ENCODE measurements at places on chromosomes 1 and 21. TPM values are rescaled to one million over a fixed set of nuclear protein-coding genes. Genes with fewer than 3 reads are reported as not detected.

The ZSCAN20 gene
- total RNA-seq: 7.4 TPM

The SLAMF1 gene
- total RNA-seq: 1.5 TPM

The CSMD2 gene
- total RNA-seq: 3.8 TPM

The MANEAL gene
- total RNA-seq: 1.4 TPM

The SPRR2F gene
- total RNA-seq: not detected

The ACBD6 gene
- total RNA-seq: 38.4 TPM

The TIE1 gene
- 46.0 TPM for total RNA-seq

The ARHGEF10L gene
- total RNA-seq: 33.5 TPM

The SNX27 gene
- 21.3 TPM for total RNA-seq

The KCNJ9 gene
- total RNA-seq: not detected

The FCER1A gene
- not detected for total RNA-seq

The CCDC27 gene
- not detected for total RNA-seq

The DCST2 gene
- 0.79 TPM for total RNA-seq

The CHIA gene
- 3.5 TPM for total RNA-seq

The RGS8 gene
- total RNA-seq: 0.12 TPM

The SMYD3 gene
- total RNA-seq: 15.0 TPM

The NPHS2 gene
- total RNA-seq: not detected

The CCDC30 gene
- 2.8 TPM for total RNA-seq

The TCHHL1 gene
- not detected for total RNA-seq

The CHODL gene
- total RNA-seq: 1.4 TPM

All from omental fat pad (tissue), 4 donors.